ENCODE measurements at places on chromosomes 12 and 14.

- DNase-seq, result peak; percentile 38
Observed at GRCh38 chr12:6285063-6285477, 25.4 kb upstream of the PLEKHG6 start.

GRCh38 chr12:121893961-121894460 lies 5.4 kb downstream of the PSMD9 start:
- DNase-seq, result peak; percentile 53

- DNase-seq, result no peak
Observed at GRCh38 chr12:97024393-97024792, 117.3 kb downstream of the NEDD1 start.

DNA sequence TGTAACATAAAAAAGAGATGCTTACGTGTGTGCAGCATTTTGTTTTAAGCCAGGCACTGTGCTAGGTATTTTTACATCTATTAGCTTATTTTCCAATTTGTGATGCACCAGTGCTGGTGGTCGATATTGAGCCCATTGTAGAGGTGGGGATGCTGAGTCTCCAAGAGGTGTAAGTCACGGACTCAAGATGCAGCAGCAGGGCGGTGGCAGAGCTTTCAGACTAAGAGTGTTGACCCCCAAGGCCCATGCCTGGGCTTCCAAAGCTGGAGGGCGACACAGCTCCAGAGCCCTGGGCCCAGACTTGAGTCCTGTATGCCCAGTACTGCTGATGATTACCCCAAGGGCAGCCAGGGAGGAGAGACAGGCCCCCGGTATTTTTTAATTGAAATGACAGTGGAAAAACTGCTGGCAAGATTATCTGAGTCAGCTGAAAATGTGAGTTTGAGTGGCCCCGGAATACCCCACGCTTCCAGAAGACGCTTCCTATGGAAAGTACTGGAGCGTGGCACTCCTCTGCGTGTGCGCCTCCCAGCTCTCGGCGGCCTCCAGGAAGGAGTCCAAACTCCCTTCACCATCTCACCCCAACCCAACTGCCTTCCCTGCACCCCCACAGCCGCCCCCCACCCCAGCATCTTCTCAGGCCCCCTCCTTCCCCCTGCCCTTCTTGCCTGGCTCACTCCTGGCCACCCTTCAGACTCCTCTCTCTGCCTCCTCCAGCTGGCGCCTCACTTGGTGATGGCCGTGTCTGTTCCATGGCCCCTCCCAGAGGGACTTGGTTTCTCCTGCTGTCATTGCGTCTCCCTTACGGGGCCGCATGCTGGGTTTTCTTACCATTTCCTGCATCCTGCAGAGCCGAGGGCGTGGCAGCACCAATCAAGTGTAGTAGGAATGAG lies 40.7 kb downstream of the ELK3 start:
- DNase-seq, result no peak

DNA sequence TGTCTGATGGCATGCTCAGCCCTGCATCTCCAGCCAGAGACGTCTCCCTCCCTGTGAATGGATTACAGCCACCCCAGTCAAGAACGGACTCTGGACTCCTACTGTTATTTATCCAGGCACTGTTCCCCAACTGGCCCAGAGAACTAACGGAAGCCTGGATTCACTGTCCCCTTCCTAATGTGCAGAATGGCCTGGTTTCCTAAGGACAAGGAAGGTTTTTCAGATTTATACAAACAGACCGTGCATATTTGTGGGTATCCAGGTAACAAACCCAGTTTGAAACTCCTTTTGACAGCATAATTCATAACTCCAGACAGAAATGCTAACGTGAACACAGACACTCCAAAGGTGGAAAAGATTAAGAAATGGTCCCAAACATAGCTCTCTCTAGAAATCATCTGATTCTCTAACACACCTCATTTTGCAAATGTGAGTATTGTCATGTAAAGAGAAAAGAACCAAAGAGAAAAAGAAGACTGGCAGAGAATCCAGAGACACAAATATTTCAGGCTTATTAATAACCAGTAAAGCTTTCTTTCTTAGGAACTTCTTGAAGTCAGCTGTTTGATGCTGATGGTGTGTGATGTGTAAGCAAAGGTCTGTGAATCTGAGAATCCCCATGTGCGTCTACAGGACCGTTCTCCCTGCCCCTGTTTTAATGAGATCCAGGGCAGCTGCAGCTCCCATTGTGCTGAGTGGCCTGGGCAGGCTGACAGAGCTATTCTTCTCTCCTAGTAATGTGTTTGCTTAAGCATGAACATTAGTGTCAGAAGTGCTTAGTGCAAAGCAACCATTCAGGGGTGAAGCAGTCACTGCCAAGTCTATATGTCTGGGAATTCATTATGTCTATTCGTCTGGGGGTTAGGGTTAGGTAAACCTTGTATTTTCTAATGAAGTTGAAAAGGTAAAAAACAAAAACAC lies 86.8 kb upstream of the HIF1A start:
- no peak for DNase-seq

- peak; percentile 26 for DNase-seq
Observed at GRCh38 chr14:49549881-49550280, 36.3 kb downstream of the RPS29 start.

GRCh38 chr12:120650233-120650690 lies 9.8 kb downstream of the CABP1 start:
- no peak for DNase-seq

DNA sequence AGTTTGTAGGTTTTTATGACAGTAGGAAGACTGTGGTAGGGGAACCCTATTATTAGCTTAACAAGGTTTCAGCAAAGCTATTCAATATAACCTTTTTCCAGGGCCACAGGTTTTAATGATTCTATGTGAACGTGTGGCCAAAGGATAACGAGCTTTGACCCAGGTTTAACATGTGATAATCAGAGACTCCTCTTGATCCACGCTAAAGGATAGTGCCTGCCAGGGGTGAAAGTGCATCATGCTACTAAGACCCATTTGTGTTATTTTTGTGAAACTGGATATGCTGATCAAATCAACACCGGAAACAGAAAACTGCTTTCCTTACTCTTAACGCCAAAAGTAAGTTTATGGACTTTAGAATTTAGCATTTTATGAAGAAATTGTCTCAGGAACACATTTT lies 909 bp upstream of the TAOK3 start:
- no peak for DNase-seq

- peak; percentile 23 for DNase-seq
Observed at GRCh38 chr12:79331870-79332269, 358.9 kb downstream of the PAWR start.

DNA sequence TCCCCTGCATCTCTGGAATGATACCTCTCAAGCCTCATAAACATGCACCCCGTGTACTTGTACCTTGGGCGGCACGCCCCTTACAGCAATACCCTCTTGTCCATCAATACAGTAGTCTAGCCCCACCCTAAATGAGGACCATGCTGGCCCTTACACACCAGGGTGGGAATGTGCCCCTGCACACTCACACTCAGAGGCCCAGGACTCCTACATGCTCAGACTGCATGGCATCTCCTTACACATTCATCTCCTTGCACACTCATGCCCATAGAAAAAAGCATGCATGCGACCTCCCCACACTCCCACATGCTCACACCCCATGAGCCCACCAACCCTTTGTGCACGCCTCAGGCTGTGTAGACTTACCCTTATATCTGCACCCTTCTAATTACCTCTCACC lies 22.0 kb downstream of the ITGA7 start:
- no peak for DNase-seq

GRCh38 chr12:43338848-43339526 lies 213.0 kb downstream of the ADAMTS20 start:
- peak; percentile 62 for DNase-seq

- no peak for DNase-seq
Observed at GRCh38 chr14:86788224-86788623, 1204.8 kb downstream of the GALC start.

- no peak for DNase-seq
Observed at GRCh38 chr12:128571906-128572810, 251.6 kb downstream of the SLC15A4 start.

DNA sequence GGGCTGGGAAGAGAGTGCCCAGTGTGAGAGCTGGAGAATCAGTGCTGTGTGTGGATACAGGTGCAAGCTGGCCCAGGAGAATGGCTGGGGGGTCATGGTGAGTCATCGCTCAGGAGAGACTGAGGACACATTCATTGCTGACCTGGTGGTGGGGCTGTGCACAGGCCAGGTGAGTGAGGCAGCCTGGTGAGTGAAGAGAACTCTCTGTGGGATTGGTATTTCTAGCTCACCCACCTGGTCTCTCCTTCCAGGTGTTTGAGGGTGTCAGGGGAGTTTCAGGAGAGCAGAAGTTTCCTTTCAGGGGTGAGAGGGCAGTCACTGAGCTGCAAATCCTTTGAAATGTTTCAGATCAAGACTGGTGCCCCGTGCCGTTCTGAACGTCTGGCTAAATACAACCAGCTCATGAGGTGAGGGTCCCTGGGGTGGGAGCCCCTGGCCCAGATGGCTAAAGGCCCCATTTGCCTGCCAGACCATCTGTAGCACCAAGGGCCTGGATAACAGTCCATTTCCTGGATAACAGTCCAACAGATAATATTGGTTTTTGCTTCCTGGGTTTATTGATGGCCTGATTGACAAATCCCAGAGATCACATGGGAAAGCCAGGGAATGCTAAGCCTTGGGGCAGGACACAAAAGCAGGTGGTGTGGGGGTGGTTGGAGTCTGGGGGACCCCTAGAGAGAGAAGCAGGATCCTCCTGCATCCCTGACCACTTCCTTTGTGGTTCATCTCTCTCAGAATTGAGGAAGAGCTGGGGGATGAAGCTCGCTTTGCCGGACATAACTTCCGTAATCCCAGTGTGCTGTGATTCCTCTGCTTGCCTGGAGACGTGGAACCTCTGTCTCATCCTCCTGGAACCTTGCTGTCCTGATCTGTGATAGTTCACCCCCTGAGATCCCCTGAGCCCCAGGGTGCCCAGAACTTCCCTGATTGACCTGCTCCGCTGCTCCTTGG lies 5.5 kb upstream of the ATN1 start:
- no peak for DNase-seq

DNA sequence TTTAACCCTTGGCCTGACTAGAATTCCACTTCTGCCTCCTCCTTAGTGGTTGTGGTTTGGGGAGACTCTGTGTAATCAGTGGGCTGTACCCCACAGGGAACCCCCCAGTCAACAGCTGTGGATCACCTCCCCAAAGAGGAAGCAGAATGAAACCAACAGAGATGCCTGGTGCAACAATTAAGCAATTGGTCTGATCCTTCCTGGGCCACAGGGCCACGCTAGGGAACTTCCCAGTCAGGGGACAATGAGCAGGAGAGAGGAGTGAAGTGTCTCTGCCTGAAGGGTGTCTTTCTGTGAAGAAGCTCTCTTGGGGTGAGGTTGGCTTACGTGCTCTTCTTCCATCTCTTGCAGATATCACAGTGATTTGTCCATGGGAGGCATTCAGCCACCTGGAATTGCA lies 8.2 kb downstream of the PDE6H start:
- DNase-seq, result no peak

DNA sequence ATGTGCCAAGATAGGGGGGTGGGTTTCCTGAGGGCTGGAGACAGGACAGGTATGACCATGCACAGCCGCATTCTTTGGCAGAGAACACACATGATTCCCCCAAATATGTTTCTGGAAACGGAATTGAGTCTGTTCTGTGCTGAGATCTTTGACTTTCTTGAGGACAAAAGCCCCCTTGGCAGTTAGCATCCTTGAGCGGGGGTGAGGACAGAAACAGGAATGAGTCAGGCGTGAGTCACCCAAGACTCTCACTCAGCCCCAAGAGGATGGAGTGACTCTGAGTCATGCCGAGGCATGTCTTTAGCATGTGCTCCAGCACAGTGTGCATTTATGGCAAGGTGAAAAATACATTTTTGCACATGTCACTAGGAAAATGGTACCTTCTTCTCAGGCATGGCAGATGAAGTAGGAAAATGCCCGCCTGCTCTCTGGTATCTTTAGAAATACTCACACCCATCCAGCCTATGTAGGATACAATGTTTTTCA lies 52.1 kb downstream of the DAD1 start:
- peak; percentile 97 for DNase-seq

GRCh38 chr14:51432302-51432948 lies 192.4 kb downstream of the TMX1 start:
- DNase-seq, result no peak

DNA sequence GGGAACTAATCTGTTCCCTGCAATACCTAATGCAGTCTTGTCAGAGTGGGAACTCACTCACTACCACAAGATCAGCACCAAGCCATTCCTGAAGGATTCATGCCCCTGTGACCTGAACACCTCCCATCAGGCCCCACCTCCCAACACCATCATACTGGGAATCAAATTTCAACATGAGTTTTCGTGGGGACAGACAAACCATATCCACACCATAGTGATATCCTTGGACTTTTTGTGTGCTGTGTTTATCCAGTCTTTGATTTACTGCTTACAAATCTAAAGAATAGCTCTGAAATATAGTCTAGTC lies 243.5 kb downstream of the FBXL14 start:
- no peak for DNase-seq

DNA sequence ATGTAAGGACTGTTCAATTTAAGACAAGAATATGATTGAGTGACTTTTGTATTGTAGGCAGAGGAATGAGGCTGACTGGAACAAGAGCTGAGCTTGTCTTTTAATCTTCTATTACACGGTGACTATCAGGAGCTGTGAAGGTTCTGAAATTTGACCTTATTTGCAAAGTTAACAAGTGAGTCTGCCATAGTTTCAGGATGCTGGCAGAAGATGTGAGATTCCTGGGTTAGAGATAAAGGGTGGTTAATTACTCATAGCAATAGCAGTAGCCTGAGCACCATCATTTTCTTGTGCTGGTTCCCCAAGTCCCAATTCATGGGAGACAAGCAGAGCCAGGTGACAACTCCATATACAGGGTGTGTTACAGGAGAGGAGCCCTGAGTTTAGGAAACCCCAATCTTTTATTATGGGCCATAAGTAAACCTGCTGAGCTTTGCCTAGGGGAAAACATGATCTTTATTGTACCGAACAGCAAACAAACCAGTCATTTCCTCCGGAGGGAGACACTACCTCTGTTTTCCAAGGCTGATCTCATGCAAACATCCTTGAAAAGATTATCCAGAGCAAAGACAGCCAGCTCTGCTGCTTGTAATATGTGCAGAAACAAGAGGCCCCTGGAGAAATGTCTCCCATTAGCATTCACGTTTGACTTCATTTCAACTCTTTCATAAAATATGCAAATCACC lies 51.7 kb upstream of the DDX11 start:
- no peak for DNase-seq

DNA sequence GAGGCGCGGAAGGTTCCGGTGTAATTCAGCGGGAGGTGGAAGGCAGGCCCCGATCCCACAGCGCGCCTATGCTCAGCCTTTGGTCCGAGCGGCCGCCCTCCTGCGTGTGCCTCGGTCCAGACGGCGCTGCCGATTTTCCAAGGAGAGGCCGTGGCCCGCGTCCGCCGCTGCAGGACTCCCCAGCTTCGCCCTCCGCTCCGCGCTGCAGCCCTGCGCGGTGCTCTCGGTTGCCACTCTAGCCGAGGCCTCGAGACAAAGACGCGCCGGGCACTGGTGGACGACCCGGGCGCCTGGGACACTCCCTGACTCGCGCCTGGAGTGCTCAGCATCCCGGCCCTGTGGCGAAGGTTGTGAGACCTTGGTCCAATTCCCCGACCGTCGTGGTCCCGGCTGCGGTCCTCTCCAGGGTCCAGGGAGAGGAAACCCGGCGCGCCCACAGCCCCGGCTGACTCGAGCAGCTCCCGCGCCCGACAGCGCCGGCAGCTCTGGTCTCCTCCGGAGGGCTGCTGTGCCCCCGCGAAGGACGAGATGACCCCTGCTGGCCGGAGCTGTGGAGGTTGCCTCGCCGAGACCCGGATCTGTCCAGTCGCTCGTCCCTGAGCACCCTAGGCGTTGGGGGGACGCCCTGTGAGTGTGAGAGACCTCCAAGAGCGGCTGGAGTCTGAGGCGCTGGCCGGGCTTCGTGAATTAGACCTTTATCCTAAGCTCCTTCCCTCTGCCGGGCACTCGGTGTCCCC lies 6.5 kb downstream of the HOXC12 start:
- DNase-seq, result no peak

GRCh38 chr14:89231426-89232113 lies 185.5 kb downstream of the FOXN3 start:
- no peak for DNase-seq

- DNase-seq, result no peak
Observed at GRCh38 chr12:31868965-31869364, 90.2 kb upstream of the RESF1 start.
